ENCODE measurements at places on chromosomes 13 and 19.

DNA sequence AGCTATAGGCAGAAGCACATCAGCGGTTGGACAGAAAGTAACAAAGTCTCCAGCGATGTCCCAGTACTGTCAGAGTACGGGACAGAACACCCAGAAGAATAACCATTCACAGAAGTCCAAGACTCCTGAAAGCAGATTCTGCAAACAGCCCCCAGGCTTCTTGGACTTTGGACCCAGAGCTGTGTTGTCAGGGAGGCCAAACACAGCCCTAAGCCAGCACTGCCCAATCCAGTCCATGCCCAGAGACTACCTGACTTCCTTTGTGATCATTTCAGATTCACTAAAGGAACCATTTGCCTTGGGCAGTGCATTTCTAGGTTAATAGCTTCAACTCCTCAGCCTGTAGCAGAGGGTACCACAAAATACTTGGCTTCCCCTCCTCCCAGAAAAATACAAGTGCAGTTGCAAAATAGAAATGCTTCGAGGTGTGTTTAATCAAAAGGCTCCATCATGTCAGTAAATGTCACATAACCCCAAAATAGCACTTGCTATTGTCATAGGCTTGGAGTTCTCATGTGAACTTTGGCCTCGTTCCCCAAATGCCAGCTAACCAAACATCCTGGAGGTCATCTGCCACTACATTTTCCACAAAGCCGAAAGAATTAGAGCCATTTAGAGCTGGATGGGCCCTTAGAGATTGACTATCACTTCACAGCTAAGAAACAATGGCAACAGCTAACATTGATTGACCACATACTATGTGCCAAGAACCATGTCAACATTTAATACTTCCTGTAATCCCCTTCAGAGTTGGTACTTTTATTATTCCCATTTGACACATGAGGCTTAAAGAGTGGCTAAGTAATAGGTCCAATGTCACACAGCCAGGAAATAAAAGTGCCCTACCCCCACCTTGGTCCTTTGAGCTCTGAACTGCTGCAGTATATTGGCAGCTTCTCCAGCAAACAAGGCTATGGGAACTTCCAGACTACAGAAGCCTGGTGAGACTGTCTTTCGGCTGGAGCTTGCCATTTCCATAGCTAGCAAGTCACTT, 329.9 kb downstream of the FOXO1 start:
- no peak for DNase-seq

DNA sequence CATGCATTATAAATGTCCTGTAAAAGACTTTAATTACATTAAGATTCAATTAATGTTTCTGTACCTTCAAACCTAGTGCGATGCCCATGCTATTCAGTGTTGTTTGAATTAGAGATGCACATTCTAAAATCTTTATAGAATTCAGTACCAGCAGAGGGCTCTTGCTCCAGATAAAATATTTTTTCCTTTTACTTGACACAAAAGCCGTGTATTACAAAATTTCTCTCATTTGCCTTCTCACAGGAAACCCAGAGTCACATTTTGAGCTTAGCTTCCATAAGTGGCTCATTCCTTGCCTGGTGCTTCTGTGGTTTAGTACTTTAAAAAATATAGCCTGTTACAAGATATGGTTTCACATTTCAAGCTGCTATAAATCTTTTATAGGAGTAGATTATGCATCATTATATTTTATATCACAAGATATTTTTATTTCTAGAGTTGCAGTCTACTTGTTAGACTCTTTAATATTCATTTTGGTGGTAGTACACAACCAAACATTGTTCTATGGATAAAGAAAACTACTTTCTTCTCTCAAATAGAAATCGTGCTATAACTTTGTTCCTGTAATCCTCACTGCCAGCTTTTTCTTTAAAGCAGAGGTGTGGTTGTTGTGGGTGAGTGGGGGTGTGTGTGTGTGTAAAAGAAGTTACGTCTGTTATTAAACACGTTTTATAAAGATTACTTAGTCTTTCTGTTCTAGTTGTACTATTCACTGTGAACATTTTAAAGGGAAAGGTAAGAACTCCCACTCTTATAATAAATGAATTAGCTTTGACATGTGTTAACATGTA, 101.4 kb downstream of the RNF17 start:
- no peak for DNase-seq

GRCh38 chr13:24888291-24888931, 124.4 kb downstream of the RNF17 start:
- DNase-seq = no peak

DNA sequence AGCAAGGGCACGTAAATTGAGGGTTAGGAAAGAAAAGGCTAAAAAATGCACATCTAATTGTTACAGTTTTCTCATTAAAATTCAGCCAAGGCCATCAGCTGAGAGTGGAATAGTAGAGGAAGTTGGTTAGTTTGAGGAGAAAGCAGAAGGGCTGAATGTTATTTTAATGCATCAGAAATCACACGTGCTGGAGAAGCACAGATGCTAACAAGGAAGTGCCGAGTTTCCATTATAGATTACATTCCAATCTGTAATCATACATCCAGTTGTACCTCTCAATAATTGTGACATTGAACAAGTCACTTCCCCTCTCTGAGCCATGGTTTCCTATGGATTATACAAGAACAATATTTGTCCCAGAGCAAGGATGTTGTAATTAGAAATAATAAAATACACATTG, 25.1 kb downstream of the FPR3 start:
- DNase-seq = no peak

DNA sequence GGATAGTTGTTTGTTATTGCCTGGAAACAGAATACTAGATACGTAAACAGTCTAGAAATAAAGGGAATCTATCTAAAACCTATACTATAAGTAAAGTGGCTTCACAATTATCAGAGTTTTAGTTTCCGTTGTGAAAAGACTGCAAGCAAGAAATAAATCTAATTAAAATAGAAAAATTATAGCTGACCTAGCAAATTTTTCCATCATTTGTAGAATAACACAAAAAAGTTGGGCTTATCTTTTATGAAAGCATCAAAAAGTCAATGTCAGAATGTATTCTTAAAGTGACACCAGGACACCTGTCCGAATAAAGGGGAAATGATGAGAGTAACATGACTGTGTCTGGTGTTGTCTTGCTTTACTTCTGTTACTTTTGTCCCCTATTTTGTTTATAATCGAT, 1248.9 kb upstream of the MIR17HG start:
- DNase-seq = no peak

GRCh38 chr19:7832781-7833180, 2.8 kb downstream of the EVI5L start:
- no peak for DNase-seq

Measured in activated CD4-positive, alpha-beta T cell treated with anti-CD3 and anti-CD28 coated beads for 24 hours (primary cell).